ENCODE measurements at places on chromosomes 12 and 14.

DNA sequence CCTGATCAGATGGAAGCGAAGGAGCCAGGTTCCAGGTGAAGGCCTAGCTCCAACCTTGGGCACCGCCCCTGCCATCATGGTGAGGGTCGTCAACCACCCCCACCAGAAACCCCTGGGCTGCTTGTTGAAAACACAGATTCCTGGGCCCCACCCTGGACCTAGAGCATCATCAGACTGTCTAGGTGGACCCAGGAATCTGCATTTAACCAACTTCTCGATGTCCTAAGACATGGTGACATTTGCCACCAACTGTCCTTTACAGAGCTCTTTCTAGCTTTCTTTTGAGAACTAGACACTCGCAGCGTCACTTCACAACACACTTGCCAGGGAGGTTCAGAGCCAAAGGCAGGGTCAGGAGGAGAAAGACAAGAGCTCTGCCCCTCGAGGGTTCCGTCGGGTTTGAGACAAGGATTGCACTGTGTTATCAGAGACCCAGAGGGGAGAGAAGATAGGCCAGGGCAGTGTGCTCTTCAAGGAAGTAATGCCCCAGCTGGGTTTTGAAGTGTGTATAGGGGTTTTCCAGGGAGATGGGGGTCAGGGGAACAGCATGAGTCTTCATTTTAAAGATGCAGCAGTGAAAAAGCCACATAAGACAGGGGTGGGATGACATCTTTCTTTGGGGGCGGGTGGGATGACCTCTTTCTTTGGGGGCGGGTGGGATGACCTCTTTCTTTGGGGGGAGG lies 24.6 kb downstream of the RFLNA start:
- DNase-seq, result no peak

DNA sequence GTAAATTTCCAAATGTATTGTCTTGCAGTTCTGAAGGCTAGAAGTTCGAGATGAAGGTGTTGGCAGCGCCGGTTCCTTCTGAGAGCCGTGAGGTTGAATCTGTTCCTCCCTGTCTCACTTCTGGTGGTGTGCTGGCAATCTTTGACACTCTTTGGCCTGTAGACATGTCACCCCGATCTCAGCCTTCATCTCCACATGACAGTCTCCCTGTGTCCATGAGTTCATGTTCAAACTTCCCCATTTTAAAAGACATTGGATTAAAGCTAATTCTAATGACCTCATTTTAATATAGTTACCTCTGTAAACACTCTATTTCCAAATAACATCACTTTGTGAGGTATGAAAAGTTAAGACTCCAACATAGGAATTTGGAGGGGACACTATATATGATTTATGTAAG lies 4.1 kb upstream of the RBM19 start:
- no peak for DNase-seq

- no peak for DNase-seq
Observed at GRCh38 chr12:99043319-99043914, 398.3 kb downstream of the APAF1 start.

- DNase-seq, result no peak
Observed at GRCh38 chr14:93708311-93708734, 80.0 kb downstream of the PRIMA1 start.

DNA sequence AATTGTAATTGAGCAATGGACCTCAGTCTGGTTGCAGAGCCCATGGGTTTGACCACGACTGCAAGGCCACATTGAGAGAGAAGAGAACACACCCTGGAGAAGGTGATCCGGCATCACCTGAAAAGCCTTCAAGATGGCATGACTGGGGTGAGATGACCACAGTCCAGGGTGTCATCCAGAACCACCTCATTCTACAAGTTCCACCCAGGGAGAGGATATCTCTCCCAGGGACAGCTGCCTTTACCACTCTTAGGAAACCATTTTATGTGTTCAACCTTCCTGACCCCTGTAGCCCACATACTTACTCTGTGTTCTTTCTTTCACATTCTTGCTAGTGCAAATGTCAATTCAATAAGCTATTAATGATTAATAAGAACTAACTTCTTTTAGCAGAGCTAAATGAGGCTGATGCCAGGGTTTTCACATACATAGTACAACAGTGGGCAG lies 43.4 kb upstream of the CPM start:
- no peak for DNase-seq

GRCh38 chr14:92496191-92496857 lies 17.3 kb upstream of the RIN3 start:
- DNase-seq, result no peak

DNA sequence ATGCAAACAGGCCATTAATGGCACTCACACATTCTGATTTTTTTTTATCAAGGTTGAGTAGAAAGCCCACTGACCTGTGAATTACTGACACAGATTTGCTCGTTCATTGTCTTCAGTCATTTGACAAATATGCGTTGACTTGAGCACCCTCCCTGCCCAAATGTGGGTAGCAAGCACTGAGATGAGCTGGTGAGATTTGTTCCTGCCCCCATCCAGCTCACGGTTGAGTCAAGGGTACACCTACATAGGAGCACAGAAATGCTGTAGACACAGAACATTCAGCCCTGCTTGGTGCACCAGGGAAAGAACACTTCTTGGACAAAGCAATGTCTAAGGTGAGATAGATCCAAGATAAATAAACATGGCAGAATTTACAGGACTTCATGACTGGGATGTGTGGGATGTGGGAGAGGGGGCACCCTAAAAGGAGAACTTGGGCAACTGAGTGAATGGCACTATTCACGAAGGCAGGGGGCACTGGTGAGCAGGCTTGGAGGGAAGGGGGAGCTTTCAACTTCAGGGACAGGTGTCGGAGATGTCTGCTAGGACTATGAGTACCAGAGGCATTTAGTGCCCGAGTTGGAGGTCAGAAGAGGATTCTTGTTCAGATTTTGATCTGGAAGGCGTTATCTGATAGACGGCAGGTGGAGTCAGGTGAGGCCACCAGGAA lies 213.4 kb downstream of the VRK1 start:
- DNase-seq, result peak; percentile 9

- DNase-seq, result no peak
Observed at GRCh38 chr14:68577802-68578541, 214.9 kb downstream of the ZFP36L1 start.

DNA sequence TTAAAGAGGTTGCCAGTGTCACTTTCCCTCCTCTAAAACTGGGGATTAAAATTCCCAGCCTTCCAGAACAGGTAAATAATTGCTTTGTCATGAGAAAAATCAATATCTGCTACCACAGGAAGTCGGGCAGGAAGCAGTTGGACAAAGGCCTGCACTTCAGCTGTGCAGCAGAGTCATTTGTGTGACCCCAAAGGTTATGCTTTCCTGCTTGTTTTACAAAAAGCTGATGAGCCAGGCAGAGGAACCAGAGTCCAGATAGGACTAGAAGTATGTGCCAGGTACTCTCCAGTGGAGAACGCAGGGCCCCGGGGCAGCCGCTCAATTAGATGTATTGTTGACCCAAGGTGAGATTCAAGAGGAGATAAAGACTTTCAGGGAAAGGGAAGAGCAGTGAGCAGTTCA lies 117.1 kb upstream of the FRMD6 start:
- no peak for DNase-seq

- DNase-seq, result no peak
Observed at GRCh38 chr12:24494401-24494800, 454.5 kb downstream of the BCAT1 start.

- DNase-seq, result no peak
Observed at GRCh38 chr14:65933400-65934069, 521.0 kb downstream of the FUT8 start.

GRCh38 chr12:121189619-121190155 lies 20.2 kb upstream of the P2RX4 start:
- no peak for DNase-seq

- DNase-seq, result no peak
Observed at GRCh38 chr14:38120109-38120508, 87.6 kb upstream of the SSTR1 start.

DNA sequence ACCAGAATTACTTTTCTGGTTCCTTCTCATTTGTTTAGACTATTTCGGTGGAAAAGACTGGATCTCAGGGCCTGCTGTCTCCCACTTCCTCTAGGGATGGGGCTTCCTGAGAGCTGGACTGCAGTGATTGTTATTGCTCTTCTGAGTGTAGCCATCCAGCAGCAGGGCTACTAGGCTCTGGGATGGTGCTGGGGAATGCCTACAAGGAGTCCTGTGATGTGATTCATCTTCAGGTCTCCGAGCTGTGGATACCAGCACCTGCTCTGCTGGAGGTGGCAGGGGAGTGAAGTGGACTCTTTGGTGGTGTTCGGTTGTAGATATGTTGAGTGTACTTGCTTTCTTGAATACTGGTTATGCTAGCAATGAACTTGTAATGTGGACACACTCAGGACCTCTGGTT lies 42.7 kb downstream of the AEBP2 start:
- peak; percentile 12 for DNase-seq

DNA sequence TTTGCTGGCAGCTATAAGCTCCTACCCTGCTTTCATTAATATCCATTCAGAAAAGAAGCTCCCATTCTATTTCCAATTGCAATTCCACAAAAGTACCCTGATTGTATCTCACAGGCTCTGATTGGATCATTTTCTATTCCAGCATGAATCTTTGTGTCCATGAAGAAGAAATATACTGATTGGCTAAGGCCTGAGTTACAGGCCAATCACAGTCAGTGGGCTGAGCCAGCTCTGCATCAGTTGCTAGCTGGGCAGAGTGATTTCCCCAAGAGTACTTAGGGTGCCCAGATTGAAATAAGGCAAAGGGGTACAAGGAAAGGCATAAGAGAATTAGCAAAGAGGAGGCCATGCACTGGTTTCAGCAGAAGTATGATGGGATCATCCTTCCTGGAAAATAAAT lies 14.4 kb downstream of the ART4 start:
- DNase-seq, result no peak

GRCh38 chr12:87804386-87804785 lies 224.8 kb downstream of the C12orf50 start:
- no peak for DNase-seq

- no peak for DNase-seq
Observed at GRCh38 chr14:104968153-104968527, 10.0 kb downstream of the AHNAK2 start.

DNA sequence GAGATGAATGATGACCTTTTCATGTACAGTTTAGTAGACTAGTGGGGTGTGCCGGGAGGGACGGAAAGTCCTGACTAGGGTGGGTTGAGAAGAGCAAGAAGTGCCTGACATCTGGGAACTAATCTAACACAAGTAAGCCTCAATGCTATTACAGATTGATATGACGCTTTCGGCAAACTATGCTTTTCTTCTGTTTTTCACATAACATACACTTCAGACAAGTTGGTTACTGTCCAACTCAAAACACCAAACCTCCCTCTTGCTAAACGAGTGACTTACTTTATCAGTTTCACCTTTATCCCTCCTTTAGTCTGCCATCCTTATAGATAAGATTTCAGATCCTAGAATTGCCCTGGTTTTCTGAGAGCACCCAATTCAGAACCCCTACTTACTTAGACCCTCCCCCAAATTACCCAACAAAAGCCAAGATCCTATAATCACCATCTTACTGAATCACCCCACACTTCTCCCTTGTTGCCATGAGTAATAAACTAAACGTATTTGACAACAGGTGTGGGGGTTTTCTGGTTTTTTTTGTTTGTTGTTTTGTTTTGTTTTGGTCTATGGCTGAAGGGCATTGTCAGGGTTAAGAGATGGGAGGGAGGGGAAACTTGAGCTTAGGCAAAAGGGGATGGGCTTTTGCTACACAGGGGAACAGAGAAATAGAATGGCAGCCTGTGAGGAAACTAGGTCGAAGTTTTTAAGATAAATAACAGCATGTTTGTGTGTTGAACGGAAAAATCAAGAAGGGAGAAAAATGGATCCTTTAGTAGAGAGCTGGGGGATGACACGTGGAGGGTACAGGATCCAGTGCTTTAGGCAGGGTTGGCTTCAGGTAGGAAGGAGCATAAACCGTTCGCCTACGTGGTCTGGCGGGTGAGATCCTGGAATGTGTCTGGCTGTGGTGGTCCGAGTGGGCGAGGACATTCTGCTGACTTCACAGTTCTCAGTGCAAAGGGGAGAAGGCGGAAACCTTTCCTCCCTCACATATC lies 6.1 kb upstream of the PSMA3 start:
- peak; percentile 62 for DNase-seq

DNA sequence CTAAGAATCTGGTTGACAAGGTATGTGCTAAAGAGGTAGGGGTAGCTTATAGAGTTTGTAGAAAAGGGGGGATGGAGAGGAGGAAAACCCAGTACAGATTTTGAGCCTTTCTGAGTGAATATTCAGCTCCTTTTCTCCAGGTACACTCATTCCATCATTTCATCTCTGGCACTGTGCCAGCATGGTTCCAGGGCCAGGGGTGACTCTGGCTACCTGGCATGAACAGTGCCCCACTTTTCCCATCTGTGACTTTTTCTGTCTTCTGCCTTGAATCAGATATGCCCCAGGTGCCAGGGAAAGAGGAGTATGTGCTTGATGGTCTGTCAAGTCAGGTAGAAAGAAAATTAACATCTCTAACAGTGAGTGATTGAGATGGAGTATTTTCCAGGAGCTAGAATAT lies 175.7 kb downstream of the CACNA1C start:
- no peak for DNase-seq

DNA sequence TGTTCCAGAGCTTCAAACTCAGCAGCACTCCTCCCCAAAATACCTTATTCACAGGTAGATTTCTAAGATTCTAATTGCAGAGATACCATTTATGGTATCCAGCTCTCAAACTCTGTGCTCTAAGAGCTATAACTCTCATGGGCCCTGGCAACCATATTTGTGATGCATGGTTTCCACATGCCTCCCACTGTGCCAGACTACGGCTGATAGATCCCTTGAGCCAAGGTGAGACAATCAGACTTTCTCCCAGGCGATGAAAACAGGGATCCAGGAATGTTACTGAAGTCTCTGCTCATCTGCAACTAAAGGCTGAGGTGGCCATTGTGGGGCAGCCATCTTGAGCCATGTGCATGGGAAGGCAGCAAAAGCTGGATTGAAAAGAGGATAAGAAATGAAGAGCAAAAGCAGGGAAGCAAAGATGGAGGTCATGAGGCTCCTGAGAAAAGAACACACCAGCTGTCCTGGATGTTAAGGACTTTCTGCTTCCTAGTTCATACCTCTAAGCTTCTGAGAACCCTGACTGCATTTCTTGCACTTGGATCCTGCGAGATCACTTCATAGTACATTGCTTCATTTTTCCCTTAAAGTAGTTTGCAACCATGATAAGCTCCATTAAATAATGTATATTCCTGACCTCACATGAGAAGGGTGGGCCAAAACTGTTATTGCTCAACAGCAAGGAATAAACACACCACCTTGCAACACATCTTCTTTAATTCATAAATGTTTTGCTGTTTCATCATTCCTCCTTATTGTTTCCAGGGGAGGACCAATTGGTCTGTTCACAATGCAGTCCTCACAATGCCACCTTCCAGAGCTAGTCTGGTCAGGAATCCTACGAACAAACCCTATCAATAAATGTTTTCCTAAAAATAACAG lies 5.4 kb downstream of the EGLN3 start:
- no peak for DNase-seq

DNA sequence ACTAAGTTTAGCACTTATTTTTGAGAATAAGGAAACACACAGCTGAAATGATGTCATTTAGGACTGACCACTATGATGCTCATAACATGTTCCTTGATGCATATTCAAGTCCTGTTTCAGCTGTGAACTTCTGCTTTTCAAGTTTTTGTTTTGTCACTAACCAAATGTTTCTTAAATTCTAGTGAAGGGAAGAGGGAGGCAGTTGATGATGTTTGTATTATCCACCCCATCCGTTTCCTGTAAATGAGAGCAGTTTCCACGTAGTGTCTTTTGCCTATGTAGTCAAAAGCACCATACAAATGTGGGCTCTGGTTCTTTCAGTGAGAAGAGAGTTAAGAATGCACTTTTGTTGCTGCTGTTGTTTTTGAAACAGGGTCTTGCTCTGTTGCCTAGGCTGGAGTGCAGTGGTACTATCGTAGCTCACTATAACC lies 491.8 kb downstream of the PCNX1 start:
- DNase-seq, result peak; percentile 54
